Fibroblast of mammary gland (primary cell): ENCODE measurements at places on chromosomes 12 and 14.
A peak's percentile ranks its signal among the peaks of the same experiment; 100 is the strongest.

DNA sequence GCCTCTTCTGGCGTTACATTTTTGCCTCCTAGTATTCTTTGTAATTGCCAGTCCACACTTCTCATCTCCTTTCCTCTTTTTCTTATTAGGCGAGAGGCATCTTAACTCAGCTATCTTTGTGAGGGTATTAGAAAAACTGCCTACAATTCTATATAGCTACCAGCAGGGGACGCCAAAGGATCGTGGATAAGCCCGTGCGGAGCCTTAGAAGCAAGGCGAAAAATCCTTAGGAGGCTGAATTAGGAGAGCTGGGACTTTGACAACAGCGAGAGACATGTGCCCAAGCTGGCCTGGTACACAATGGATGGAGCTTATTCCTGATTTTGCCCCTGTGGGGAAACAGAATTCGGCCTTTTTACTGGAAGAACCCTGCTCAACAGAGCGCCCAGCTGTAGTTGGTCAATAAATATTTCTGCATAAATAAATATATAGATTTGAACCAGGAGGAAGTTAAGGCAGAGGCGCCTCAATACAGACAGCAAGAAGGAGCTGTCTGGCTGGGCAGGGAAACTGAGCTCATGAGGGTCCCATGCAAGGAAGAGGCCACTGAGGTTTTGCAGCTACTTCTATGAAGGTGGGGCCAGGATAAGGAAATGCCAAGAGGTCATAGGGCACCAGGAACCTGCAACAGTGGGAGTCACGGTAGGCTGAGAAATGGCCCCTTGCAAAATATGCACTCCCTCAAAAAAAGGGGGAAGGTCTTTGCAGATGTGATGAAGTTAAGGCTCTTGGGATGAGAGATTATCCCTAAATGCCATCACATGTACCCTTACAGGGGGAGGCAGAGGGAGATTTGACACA is 14.6 kb upstream of the RBM19 start:
- peak; percentile 75 for DNase-seq

- peak; percentile 90 for DNase-seq
These were observed 117.4 kb downstream of the EML1 start for GRCh38 chr14:99910337-99911309.

DNA sequence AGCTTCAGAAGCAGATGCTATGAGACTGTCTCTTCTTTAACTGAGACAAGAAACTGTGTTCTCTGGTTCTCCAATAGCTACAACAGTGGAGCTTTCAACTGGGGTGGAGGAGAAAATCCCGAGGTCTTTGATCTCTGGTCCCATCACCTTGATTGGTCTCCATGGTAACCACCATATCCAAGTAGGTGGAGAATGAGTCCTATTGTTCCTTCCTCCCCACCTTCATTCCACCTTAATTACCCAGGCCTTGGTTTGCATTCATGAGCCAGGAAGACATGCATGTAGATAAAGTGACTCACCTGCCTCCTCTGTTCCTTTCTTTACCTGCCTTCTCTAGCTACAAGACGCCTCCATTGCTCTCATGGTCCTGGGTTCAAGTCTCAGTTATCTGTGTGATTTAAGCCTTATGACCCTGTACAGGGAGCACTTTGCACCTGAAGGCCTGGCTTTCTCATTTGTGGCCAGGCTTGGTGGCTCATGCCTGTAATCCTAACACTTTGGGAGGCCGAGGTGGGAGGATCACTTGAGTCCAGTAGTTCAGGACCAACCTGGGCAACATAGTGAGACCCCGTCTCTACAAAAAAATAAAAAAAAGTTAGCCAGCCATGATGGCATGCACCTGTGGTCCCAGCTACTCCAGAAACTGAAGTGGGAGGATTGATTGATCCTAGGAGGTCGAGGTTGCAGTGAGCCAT is 157.7 kb upstream of the TBX3 start:
- DNase-seq: no peak

DNA sequence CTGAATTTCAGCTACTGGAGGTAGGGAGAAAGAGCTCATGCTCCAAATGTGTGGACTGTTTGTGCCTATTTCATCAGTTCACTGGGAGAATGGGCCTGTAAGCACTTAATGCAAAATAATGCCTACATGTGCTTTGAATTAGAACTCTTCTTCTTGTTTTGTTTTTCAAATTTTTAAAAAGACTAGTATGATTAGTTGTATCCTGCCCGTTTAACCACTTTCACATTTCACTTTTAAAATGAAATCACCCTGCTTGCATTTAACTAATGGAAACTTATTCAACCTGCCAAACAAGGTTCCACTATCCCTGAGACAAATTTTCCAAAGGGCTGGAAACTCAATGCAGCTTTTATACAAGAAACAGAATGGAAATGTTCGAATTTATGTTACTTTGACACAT is 79.7 kb downstream of the SAMD4A start:
- DNase-seq: no peak

DNA sequence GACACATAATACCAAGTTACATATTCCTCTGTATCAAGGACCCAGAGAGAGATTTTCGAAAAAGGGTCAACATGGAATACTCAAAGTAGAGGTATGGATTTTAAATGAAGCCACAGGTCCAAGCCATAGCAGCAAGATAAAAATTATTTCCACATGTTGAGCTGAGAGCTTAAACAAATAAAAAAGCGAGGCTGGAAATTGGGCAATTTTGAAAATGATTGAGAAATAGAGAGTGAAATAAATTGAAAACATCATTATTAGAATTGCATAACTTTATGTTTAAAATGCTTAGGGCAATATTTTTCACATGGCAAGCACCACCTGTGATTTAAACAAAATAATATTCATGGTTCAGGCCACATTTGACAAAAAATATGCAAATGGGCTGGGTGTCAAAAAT is 1251.0 kb upstream of the USP15 start:
- no peak for DNase-seq

DNA sequence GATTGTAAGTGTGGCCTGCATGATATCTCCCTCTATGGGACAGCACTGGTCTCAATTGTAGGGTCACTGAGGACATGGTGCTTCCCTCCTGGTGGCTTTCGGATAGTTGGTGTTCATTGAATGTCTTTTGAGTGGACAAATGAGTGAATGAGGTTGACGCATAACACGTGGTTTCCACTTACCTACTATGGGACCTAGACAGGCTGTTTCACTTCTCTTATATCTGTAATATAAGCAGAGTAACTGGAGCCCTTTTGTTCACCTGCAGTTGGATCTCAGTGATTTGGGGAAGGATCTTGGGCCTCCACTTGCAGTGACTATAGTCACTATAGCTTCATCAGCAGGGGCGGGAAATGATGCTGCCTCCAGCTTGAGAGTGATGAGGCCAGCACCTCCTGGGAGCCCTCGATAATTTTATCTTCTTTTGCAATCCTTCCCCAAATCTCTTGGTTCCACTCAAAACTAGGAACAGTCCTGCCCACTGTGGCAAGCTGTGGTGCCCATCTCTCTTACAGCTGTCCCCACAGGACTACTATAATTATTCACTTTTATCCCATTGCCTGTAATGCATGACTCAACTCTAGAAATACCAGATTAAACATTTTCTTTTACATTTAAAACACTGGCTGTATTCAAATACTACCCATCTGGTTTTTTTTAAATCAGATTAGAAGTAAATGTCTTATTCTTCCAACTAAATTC is 242.9 kb downstream of the CHST11 start:
- peak; percentile 33 for DNase-seq

DNA sequence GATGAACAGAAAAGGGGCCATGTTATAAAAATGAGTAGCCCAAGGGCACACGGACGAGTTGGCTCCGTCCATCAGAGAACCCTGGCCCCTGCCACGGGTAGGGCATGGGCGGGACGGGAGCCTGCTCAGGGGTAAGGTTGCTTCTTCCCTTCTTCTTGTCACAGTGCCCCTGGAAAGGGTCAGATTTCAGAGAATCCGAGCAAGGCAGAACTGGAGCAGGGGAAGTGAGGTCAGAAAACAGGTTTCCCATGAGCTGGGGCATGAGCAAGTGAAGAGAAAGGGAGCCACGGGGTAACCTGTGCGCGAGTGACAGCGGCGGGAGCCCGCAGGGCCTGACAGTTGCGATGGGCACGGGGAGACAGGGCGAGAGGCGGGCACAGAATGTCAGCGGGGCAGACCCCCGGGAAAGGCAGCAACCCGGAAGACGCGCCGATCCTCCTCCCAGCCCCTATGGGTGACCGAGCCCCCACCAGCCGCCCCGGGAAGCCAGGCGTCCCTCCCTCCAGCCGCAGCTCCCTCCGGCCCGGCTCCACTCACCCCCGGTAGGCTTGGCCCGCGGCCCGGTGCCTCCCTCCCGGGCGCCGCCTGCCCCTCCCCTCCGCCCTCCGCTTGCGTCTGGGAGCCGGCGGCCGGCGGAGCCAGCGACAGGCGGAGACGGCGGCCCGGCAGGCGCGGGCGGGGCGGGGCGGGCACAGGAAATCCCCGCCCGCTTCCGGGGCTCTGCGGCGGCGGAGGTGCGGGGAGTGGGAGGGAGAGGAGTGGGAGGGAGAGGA is at the start of gene ZNF641:
TSS of gene ZNF641 (minus strand) at position 671 of the 773 bp plus-strand sequence. CDS start 2,829 bp downstream, outside the sequence.
- DNase-seq: peak; percentile 42

DNA sequence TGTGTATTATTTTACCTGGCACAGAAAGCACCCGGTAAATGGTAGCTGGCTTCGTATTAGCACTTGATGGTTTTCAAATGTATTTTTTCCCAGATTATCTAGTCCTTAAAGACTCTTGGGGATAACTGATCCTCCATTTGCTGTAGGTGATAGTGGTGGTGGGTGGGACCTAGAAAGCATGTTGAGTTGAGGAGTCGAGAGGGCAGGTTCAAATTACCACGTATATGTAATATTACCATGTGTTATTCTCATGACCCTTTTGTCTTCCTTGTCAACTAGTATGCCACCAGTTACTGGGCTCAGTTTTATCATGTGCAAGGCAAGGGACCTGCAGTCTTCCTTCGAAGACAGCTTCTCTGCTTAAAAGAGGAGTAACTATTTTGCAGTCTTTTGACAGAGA is 1.8 kb downstream of the GLRX5 start:
- no peak for DNase-seq
